ENCODE measurements at places on chromosomes 13 and 19.
A peak's percentile ranks its signal among the peaks of the same experiment; 100 is the strongest.

GRCh38 chr19:35963514-35963913 is 27.3 kb downstream of the LRFN3 start:
- DNase-seq = no peak

- no peak for DNase-seq
Measured at GRCh38 chr19:50258918-50259372, 55.5 kb downstream of the MYH14 start.

- DNase-seq = peak; percentile 60
Measured at GRCh38 chr19:10334588-10335351, 1.4 kb upstream of the RAVER1 start.

DNA sequence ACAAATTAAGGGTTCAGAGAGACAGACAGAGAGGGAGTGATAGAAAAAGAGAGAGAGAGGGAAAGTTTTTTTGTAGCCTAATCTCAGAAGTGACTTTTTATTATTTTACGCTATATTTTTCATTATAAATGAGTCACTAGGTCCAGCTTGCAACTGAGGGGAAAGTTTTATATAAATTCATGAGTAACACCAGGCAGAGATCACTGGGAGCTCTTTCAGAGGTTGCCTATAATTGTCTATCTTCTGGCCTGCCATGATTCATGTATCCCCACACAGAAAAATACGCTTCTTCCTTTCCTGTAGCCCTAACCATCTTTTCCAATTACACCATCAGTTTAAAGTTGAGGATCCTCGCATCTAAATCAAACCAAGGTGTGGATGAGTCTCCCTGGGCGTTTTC is 467.9 kb downstream of the SLITRK1 start:
- DNase-seq = no peak

DNA sequence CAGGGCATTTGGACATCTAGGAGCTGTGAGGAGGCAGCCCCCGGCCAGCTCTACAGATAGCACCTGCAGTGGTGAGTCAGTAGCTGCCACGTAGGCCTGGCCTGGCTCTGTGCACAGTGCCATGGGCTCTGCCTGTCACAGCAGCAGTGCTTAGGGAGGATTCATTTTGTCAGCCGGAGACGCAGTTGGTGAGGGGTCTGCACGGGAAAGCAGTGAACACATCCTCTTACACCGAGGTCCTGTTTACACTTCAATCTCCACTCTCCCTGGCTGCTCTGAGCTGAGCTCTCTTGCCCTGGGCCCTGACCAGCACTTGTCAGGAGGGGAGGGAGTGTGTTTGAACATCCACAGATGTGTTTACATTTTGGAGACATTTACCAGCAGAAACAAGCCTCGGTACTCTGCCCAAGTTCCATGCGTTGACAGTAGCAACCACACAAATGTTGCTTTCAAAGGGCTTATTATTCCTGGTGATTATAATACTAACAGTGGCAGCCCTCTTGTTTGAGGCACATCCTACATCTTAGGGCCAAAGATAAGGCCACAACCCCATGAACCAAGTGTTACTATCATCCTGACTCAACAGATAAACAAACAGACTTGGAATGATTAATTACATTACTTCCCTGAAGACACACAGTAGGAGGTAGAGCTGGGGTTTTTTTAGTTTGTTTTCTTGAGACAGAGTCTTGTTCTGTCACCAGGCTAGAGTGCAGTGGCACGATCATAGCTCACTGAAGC is 148.9 kb downstream of the USP12 start:
- DNase-seq = peak; percentile 61

DNA sequence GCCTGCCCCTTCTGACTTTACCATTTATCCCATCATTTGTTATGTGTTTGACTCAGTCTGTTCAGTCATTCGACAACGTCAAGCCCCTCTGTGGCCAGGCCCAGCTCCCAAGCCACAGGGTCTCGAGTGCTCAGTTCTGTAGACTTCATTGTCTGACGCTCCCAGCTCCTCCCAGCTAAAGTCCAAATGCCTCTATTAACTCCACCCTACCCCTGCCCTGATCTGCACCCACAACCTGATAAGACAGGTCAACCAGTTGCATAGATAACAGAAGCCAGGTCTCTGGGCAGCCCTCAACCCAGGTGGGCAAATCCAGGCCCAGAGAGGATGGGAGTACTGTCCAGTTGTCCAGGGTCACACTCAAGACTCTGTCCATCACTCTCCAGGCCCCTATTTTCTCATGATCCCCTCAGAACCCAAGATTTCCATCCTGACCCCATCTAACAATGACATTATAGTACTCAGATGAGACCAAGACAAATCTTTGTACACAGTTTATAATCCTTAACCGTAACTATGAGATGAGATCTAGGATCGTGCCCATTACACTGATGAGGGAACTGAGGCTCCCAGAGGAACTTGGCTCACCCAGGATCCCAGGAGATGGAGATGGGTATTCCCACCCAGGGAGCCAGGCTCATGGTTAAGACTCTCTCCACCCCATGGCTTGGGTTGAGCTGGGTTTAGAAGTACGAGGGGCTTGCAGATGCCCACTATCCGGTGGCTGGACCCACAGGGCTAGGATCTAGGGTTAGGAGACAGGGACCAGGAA is 1.1 kb downstream of the TM6SF2 start:
- DNase-seq = no peak

- no peak for DNase-seq
Measured at GRCh38 chr19:33000510-33000909, 28.5 kb downstream of the FAAP24 start.

DNA sequence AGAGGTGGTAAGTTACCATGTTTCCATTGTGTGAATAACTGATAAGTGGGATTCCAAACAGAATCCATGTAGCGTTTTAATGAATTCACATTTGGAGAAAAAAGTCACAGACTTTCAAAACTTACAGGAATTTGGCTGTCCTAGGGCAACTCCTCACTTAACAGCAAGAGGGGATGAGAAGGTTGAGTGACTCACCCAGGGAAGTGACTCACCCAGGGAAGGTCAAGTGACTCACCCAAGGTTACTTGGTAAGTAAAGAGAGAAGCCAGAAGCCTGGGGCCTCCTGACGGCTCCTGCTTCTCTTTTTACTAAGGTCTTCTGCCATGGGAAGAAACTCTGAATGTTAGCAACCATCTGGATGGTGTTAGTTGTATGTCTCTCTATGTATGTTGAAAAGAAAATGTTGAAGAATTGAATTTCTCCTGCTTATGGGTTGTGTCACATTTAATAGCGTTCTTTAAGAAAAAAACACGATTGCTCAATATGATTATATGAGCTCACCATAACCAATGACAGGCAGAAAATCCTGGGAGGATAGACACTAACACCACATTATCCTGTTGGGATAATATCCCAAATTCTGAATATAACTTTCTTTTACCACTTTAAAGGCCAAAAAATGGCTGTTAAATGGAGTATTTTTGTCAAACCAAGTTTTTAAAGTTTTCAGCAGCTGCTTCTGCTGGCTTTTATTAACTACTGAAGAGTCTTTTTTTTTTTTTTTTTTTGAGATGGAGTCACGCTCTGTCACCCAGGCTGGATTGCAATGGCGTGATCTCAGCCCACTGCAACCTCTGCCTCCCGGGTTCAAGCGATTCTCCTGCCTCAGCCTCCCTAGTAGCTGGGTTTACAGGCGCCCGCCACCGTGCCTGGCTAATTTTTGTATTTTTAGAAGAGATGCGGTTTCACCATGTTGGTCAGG is 195.6 kb downstream of the GGACT start:
- no peak for DNase-seq

DNA sequence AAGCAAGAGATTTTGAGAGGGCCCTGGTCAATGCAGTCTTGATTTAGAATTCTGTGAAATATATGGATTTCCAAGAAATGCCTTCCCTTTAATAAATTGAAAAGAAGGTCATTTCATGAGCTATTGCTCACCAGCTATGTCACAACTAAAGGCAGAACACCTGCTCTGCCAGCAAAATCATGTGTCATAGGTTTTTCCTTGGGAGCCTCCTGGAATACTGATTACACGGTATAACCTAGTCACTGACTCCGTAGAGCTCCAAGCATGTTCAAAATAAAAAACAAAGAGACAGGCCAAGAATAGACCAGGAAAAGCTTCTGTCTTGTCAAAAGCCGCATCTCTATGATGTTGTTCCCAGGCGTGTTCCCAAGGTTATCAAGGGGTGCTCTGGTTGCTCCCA is 45.5 kb downstream of the HSPH1 start:
- DNase-seq = no peak

DNA sequence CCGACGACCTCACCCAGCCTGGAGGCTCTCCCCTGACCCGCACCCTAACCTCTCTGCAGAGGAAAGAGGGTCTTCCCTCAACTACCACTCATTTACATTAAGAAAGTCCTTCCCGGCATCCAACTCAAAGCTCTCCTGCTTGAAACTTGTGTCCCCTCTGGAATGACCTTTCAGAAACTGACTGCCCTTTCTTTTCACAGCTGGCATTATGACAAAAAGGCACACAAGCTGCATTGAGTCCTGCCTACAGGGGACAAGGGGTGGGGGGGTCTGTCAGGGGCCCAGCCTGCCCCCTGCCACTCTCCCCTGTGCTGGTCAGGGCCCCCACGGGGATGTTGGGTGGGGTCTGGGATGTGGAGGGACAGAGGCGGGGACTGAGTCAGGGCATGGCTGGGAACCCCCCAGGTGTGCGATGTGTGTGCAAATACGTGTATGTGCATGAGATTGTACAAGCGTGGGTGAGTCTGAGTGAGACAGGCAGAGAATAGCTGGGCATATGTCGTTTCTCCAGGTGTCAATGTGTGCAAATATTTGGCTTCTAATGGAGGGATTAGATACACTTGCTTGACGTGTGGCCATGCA is 2.0 kb downstream of the COL5A3 start:
- DNase-seq = no peak

DNA sequence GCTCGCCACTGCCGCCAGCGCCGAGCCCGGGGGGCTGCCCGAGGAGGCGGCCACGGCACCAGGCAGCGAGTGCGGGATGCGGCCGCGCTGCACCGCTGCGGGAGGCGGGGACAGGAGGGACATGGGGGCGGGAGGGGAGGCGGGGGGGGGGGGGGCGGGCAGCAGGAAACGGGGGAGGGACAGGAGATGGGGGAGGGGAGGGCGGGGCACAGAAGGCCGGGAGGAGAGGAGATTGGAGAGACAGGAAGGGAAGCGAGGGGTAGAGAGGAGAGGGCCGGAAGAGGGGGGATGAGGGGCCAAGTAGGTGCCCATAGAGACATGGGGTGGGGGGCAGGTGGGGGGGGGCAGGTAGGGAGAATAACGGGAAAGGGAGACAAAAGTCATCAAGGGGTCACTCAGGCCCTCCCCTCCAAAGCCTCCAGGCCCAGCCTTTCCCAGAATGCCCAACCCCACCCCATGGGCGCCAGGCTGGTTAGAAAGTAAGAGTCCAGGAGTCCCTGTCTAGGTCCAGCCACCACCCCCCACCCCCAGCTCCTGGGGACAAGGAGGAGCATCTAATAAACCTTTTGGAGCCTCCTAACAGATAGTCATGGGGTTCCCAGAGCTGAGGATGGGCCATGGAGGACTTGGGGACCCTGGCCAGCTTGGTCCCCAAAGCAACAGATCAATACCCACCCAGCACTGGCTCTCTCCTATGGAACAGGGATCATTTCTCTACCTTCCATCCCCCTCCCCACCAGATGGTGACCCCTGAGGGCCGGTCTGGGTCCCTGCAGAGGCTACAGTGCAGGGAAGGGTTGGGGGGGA is 9.5 kb downstream of the NR2F6 start:
- no peak for DNase-seq

DNA sequence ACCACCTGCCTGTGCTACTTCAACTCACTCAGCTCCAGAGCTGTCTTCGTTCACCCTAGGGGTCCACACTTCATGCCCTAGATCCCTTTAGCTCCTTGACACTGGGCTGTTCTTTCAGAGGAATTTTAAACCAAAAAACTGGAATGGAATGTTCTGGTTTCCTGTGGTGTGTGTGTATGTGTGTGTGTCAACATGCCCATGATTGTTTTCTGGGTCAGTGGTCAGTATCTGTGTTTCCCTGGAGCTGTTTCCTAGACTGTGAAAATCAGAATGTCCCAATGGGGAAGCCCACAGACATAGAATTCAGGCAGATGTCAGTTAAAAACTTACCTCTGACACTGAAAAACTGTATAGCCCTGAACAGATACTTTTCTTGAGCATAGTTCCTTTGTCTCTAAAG is 1.3 kb downstream of the PMIS2 start:
- DNase-seq = no peak

DNA sequence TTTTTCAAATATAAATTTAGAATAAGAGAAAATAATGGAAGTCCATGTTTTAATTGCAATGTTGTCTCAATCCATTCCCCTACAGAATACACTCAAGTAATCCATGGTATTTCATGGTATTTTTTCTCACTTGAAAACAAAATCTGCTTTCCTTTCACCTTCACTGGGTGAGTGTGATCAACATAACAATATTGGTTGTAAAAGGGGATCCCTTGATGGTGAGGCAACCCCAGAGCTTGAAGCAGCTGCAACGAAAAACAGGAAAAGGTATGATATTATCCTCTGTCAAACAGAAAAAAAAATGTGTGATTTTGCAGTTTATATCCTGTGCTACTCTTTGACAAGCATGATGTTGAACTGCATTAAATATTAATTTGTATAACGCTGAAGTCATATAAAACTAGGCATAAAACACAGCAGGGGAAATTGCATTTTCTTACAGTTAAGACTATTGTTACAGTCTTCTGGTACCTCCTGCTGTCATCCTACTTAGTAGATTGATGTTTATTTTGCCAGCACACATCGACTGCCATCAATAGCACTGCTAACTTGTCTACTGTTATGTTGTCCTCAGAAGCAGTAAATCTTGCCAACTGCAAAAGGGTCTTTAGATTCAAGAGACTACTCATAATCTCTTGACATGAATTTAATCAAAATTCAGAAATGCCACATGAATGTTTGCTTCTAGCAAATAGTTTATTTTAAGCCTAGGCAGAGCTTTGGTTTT is 373.1 kb upstream of the MIR17HG start:
- no peak for DNase-seq

DNA sequence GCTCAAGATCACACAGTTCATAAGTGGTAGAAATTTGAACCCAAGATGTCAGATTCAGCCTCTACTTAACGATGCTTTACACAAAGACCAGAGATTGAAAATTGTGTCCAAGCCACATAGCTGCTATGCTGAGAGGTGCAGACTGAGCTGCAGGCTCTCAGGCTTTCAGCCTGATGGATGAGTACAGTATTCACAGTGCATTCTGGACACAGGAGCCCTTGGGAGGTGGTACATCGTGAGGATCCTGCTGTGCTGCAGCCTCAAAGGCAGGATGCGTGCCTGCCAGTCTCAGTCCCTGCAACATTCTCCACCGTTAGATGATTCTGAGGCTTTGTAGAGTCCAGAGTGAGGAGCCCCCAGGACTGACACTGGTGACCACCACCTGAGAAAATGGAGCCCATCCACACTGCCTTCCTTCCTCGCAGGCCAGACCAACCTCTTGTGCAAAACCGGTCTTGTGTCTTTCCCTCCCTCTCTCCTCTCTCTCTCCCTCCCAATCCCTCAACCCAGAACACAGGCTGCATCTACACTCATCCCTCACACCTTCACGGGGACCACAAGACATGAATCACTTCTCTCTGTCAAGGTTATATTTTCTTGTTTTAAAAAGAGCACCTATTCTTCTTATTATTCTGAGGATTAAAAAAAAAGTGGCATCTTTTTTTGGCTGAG is 203.4 kb upstream of the ZNF507 start:
- no peak for DNase-seq

- no peak for DNase-seq
Measured at GRCh38 chr19:44341794-44342193, 14.7 kb downstream of the ZNF112 start.

GRCh38 chr19:29478578-29479565 is 46.9 kb upstream of the VSTM2B start:
- no peak for DNase-seq
